ENCODE measurements at places on chromosomes 11 and 22.

- DNase-seq: peak; percentile 49
Observed at GRCh38 chr11:61532134-61533038, 23.8 kb downstream of the LRRC10B start.

DNA sequence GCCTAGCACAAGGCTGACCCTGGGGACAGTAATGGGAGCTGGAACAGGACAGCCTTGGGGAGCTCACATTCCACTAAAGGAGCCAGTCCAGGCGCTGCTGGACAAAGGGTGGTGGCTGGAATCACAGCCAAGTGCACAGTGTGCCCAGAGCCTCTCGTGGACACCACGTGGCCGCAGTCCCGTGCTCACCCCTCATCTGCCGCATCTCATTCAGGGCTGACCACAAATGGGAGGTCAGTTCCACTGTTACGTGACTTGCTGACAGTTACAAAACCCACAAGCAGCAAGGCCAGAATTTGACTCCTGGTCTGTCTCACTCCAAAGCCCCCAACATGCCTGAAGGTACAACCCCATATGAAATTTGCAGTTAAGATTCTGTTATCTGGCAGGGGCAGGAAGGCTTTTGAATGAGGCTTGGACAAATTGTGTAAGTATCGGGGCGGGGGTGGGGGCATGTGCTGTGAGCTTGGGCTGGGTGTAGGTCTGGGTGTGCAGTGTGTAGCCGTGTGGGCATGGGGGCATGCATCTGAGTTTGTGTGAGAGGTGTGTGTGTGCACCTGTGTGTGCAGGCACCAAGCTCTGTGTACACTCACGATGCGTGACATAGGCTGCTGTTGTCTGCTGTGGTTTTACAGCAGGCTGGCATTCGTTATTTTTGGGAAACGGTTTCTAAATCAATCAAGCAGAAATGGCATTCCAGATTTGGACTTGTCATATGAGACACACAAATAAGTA lies 301.7 kb downstream of the BRD1 start:
- no peak for DNase-seq

- DNase-seq: no peak
Observed at GRCh38 chr11:133600786-133601185, 68.5 kb upstream of the OPCML start.

DNA sequence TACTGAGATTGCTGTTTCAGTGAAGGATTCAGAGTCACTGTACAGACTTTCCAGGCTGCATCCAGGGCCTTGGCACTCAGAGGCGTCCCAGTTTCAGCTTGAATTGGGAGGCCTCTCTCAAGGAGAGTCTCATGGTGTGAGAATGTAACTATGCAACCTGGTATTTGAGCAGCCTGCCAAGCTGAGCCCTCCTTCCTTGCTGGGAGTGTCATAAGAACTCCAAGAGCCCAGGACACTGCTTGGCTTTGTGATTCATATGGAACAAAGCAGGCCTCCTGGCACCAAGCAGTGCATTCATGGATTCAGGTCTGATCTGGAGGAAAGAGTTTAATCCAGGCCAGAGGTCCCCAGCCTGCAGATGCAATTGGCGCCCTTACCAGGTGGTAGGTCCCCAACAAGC lies 171.7 kb downstream of the DBX1 start:
- no peak for DNase-seq

DNA sequence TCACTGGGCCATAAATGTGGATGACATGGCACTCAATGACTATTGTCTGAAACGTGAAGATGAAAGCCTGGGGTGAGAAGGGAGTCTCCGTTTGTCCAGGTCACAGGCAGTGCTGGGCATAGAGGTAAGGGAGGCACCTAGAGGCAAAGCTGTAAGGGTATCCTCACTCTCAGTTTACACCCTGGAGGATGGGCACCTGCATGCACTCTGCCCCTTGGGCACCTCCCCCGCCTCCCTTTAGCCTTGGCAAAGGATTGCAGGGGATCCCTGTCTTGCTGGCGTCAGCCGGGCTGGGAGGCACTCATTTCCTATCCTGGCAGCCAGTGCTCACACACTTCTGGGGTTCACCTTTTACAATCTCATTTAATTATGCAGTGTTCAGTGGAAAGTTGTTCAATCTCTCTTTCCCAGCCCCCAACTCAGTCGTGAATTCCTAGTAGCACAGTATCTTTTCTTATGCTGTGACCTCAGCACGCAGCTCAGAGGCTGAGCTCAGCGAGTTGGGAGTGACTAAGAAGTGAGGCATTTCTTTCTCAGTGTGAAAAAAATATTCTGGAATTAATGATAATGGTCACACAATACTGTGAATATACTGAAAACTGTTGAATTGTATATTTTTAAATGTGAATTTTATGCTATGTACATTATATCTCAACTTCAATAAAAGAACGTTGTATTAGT lies 866.6 kb downstream of the BRD1 start:
- DNase-seq: no peak

GRCh38 chr11:73652046-73652730 lies 5.8 kb downstream of the PLEKHB1 start:
- DNase-seq: no peak

- no peak for DNase-seq
Observed at GRCh38 chr11:78313181-78313795, 104.3 kb downstream of the GAB2 start.

DNA sequence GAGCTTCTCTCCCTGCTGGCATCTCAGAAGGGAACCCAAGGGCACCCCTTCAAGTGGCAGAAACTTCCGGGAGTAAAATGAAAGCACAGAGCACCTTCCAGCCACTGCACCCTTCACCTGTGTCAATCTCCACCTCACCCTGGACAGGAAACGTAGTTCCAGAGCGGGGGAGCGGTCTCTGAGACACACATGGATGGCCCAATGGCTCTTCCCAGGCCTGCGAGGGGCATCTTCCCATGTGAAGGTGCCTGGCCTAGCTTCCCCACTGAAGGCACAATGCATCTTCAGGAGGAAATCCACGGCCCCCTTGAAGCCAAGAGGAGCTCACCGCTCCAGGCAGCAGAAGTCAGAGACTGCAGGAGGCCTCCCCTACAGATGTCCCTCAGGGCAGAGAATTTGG lies 234.2 kb downstream of the BRD1 start:
- no peak for DNase-seq

DNA sequence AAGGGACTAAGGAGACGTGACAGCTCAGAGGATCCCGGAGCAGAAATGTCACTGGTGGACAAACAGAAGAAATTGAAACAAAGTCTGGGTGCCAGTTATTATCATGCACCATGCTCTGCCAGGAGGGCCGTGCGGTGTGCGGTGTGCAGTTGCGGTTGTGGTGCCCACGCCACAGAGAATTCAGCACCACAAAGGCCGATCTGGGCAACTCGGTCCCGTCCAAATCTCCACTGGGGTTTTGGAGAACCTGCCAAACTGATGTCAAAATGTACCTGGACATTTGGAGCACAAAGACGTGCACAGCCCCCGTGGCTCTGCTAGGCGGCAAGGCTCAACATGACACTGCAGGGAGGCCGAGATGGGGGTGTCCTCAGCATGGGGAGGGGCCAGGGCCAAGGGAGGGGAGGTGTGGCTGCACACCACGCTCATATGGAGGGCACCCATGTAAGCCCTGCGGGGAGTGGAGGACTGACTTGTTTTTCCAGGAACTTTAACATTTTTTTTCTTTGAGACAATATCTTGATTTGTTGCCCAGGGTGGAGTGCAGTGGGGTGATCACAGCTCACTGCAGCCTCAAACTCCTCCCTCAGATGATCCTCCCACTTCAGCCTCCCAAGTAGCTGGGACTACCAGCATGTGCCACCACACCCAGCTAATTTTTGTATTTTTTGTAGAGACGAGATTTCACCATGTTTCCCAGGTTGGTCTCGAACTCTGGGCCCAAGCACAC lies 39.4 kb downstream of the GNB1L start:
- no peak for DNase-seq

DNA sequence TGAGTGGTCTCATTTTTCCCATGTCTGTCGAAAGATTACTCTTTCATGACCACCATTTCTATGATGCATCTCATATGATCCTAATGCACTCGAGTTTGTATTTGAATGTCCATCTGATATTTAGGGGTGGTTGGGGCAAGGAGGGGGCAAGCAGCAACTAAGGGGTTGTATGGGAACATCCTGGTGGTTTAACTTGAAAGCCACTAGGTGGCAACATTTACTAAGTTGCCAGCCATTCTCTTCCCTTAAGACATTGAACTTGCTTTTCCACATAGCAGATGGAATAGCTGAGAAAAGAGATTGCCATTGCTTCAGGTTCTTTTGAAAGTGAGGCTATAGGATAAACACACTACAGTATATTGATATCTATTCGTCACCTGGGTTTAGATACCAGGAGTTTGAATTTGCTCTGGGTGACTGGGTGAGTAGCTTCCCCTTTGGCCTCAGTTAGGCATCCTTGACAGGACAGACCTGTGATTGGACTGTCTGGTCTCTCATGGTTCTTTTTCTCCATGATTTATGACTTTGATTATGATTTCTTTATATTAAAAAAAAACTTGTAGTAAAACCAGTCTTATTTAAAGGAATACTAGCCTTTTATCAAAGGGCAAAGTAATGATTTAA lies 32.4 kb downstream of the NF2 start:
- DNase-seq: peak; percentile 58
